ENCODE measurements at places on chromosomes 11 and 22.

GRCh38 chr22:29587938-29588699, 7.2 kb upstream of the NIPSNAP1 start:
- DNase-seq = no peak

GRCh38 chr11:34793666-34794065, 122.5 kb downstream of the APIP start:
- no peak for DNase-seq

DNA sequence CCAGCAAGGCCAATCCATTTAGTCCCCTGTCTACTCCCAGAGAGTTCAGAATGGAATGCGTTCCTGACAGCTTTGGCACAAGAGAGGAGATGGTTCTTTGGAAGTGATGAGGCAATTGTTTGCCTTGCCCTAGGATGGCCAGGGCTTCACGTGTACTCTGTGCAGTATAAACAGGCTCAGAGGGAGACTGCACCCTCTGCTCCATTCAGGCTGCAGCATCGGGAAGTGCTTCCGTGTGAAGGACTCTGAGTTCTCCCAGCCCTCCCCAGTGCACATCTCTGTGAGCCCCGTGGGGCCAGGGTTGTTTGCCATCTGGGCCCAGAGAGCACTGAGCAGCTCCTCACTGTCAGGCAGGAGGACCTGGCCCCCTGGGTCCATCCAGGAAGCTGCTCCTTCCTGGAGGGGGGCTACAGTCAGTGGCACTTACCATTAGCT, 215.3 kb upstream of the TBCEL start:
- no peak for DNase-seq

DNA sequence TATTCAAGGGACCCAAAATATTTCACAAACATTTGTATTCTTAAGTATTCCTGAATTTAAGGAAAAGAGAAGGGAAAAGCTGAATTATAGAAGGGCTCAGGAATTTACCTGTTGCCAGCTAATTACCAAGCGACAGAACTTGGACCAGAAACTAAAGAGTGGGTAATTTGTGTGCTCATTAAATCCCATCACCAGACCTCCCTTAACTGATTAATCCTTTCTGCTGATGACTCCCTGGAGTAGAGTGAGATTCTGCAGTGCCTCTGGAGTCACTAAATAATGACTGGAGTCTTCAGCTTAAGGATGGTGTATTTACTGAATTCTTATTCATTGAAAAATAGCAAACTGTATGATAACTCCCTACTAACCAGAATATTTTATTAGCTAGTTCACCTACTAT, 74.0 kb upstream of the RAB1B start:
- no peak for DNase-seq

- no peak for DNase-seq
These were observed 89.6 kb downstream of the CSNK2A3 start for GRCh38 chr11:11263238-11264005.

GRCh38 chr22:24156141-24156912, 25.0 kb upstream of the SUSD2 start:
- peak; percentile 77 for DNase-seq

DNA sequence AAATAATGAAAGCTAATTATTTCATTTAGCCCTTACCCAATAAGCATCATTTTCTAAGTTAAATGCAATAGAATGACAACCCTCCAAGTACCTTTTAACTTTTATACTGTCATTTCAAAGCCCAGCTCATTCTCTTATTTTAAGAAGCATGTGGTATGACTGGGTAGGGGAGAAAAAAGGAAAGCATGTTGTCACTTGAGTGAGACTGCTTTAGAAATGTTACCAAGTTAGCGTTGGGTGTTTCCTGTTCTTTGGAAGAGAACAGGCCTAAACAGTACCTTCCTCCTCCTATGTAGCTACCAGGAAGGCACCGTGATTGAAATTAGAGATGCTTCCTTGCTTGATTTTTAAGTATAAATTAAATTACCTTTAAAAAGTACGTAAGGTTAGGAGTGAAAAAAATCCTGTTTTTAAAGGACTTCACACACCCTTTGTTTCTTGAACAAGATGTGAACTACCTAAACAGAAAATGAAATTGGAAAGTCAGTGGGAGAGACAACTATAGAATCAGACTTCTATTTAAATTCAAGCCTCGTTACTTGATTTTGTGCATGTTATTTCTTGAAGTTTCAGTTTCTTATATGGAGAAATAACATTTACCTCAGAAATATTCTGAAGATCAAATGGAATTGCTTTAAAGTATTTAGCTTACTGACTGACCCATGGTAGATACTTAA, 741 bp upstream of the CNTF start:
- DNase-seq = no peak

- peak; percentile 29 for DNase-seq
These were observed 33.1 kb downstream of the EHF start for GRCh38 chr11:34653851-34654482.

GRCh38 chr11:124101737-124102136, 13.5 kb upstream of the VWA5A start:
- DNase-seq = no peak

- no peak for DNase-seq
These were observed 5.0 kb downstream of the PRDX5 start for GRCh38 chr11:64322925-64323260.

- DNase-seq = no peak
These were observed 9.7 kb downstream of the OR5AN1 start for GRCh38 chr11:59368238-59369022.

- DNase-seq = no peak
These were observed 9.5 kb upstream of the CHRM1 start for GRCh38 chr11:62930666-62931065.

- no peak for DNase-seq
These were observed 7.5 kb upstream of the SLC2A11 start for GRCh38 chr22:23850136-23850611.

GRCh38 chr22:17284888-17285287, 65.7 kb upstream of the ADA2 start:
- no peak for DNase-seq

GRCh38 chr11:14203321-14203720, 155.7 kb downstream of the RRAS2 start:
- DNase-seq = no peak

DNA sequence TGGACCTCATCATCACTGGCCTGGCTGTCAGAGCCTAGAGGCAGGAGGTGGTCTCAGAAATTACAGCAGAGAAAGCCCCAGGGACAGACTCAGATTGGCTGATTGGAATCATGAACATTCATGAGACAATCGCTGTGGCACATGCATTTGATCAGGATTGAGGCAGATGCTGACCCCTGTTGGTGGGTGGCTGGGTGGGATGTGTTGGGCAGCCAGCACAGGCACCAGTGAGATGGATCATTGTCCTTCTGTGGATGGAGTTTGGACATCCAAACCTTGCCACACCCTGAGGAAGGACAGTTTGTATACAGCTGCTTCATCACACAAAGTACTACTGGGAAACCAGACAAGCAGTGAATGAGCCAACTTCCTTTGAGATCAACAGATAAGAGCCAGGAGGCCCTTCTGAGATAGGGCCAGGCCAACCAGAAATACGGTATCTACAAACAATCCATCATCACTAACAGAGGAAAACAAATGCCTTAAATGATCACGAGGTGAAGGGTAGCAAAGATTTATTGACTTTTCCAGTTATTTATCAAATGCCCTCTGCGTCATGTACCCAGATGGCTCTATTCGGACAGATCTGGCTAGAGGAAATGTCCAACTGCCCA, 17.3 kb downstream of the COMMD9 start:
- DNase-seq = no peak

GRCh38 chr22:11042116-11042515, 4485.9 kb upstream of the OR11H1 start:
- DNase-seq = no peak

- DNase-seq = no peak
These were observed 16.7 kb downstream of the SSH3 start for GRCh38 chr11:67320011-67320410.

DNA sequence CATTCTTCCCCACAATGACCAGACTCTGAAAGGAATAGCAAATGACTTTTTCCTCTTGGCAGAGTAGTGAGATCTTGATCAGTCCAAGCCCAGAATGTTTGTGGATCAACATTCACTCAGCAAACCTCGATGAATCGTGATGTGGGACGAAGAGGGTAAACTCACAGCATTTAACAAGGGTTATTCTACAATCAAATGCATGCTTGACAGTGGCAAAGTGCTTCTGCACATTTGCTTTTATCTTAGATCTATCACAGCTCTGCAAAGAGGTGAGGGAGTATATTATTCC, 31.8 kb downstream of the TMPRSS5 start:
- no peak for DNase-seq

- DNase-seq = no peak
These were observed 130.5 kb downstream of the SPON1 start for GRCh38 chr11:14093065-14093464.

GRCh38 chr11:106879029-106879428, 139.2 kb downstream of the GUCY1A2 start:
- DNase-seq = no peak

DNA sequence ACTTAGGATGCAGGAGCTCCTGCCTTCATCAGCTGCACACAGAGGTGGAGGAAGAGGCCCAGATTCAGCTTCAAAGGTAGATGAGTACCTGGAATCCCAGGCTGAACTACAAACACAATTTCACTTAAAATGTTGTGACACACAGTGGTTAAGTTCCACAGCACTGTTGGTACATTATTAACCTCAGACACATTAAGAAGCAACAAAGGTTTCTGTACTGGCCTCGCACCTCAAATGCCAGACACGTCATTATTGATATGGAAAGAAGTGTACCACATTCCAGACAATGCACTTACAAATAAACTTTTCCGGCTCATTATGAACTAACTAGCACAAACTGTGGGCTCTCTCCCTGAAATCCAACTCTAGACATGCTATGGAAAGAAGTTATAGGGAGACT, 34.6 kb downstream of the PRDM10 start:
- no peak for DNase-seq

DNA sequence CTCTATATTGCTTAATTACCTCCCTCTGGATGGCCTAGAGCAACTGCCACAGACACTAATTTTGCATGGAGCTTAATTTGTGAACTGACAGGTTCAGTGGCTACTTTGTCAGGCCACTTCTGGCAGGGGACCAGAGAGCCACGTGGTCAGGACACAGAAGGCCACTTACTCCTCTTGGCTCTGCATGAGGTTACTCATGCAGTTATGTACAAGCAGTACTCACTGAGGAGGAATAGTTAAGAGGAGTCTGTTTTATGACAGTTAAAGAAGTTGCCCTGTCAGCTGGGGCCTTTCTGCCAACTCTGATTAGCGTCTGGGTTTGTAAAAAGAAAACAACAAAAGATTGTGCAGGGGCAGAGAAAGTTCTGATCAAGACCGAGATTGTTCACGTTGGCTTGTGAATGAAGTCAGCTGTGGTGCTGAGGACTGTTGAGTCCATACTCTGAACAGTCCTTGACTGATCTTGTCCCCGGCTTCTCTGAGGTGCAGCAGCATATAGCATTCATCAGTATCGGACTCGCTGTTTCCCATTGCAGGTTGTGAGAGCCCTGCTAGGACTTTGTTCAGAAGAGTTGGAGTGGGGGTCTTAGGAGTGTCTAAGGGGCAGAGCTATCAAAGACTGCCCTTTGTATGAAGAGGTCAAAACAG, 41.4 kb downstream of the PPFIBP2 start:
- no peak for DNase-seq

Measured in stimulated activated CD4-positive, alpha-beta T cell treated with anti-CD3 and anti-CD28 coated beads, Interleukin-15, amount 100 ng/mL, for 24 hours (primary cell).